ENCODE measurements at places on chromosomes 7 and 10.

DNA sequence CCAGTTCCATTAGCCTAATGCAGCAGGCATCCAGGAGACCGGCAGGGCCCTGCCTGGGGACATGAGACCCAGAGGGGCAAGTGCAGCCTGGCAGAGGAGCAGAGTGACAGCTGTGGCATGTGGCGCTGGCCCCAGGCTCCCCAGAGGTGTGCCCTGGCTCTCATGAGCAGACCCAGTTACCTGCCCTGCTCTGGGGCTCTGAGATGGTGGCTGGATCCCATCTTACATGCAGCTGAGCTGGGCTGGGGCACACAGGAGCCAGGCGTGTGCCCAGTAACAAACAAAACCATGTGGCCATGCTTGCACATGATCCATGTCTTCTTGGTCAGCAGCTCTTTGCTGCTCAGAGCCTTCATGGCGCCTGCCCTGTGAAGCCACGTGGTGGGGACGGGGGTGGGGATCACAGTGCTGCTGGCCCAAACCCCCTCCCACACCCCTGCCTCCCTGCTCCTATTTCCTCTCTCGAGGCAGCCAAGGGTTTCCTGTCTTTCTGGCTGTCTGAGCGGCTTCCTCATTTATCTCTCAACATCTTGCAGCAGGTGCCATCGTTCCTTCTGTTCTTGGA is 40.3 kb upstream of the GTF2I start:
- no peak for DNase-seq

GRCh38 chr7:18064242-18064838 is 36.7 kb upstream of the PRPS1L1 start:
- DNase-seq, result no peak

DNA sequence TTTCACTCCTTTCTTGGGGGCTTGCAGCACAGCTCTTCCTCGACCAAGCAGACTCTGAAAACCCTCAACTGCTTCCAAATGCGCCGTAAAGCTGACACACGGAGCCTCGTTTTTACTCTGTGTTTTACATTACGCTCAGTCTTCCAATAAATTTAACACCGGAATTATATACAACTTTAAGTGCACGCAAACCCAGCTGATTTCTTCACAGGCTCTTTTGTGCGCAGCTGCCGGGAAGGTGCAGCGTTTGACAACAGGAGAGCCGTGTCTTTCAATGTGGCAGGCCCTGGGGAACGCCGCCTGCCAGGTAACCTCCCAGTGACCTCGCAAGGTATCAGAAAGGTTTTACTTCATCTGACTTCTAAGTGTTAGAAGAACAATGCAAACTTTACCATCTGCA is 35.0 kb downstream of the GFRA1 start:
- no peak for DNase-seq

DNA sequence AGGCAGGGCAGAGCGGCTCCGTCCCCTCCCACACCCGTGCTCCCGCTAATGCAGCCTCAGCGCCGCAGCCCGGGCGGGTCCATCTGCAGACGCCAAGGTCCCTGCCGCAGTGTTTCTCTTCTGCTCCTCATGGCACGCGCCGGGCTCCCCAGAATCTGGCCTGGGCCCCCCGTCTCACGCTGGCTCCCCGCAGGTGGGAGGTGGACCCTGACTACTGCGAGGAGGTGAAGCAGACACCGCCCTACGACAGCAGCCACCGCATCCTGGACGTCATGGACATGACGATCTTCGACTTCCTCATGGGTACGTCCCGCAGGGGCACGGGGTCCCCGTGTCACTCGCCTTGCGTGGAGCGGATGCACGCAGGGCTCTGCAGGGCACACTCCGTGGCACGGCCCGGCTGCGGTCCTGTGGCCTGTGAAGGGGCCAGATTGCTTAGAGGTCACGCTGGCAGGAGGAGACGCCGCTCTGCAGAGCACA is 33.5 kb upstream of the FOXL3 start:
- DNase-seq, result no peak

DNA sequence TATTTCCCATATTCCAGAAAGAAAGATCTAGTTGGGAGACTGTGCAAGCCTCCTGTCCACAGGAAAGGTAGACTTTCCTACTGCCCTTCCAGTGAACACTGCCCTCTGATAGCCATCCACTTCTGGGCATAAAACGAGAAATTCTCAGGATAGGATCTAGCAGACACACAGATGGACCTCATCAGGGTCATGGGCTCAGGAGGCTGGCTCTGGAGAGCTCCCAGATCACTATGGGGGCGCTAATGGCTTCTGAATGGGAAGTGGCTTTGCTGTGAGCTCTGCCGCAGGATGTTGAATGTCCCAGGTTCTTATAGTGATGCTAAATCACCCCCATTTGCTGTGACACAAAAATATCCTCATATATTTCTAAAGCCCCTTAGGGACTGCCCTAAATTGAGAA is 77.1 kb downstream of the SVIL start:
- no peak for DNase-seq

DNA sequence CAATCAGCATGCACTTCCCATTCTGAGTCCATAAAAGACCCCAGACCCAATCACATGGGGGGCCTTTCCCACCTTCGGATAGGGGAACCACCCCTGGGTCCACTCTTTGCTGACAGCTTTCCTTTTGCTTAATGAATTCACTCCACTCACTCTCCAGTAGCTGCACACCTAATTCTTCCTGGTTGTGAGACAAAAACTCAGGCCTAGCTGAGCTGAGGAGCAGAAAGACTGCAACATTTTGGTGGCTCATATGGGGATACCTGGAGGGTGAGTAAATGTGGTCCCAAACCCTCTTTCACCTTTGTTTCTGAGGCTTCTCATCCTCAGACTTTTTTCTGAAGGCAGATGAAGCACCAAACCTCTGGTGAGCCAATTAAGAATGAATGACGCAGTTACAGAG is 138.1 kb downstream of the WDR11 start:
- no peak for DNase-seq

- no peak for DNase-seq
Observed at GRCh38 chr10:71782917-71783490, 9.7 kb upstream of the VSIR start.

- no peak for DNase-seq
Observed at GRCh38 chr10:122630526-122630925, 69.1 kb downstream of the C10orf120 start.

- no peak for DNase-seq
Observed at GRCh38 chr10:82674036-82674435, 799.0 kb downstream of the NRG3 start.

- DNase-seq, result no peak
Observed at GRCh38 chr7:28083164-28083997, 97.2 kb downstream of the JAZF1 start.

GRCh38 chr10:48406204-48406603 is 99.7 kb downstream of the MAPK8 start:
- DNase-seq, result no peak

DNA sequence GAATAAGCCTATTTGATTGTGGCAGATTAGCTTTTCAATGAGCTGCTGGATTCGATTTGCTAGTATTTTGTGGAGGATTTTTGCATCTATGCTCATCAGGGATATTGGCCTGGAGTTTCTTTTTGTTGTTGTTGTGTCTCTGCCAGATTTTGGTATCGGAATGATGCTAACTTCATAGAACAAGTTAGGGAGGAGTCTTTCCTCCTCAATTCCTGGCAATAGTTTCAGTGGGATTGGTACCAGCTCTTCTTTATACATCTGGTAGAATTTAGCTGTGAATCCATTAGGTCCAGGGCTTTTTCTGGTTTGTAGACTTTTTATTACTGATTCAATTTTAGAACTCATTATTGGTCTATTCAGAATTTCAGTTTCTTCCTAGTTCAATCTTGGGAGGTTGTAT is 43.4 kb upstream of the KLF14 start:
- no peak for DNase-seq

GRCh38 chr7:76356823-76357222 is 2.0 kb downstream of the YWHAG start:
- no peak for DNase-seq

GRCh38 chr7:153509768-153510167 is 542.4 kb upstream of the DPP6 start:
- no peak for DNase-seq

DNA sequence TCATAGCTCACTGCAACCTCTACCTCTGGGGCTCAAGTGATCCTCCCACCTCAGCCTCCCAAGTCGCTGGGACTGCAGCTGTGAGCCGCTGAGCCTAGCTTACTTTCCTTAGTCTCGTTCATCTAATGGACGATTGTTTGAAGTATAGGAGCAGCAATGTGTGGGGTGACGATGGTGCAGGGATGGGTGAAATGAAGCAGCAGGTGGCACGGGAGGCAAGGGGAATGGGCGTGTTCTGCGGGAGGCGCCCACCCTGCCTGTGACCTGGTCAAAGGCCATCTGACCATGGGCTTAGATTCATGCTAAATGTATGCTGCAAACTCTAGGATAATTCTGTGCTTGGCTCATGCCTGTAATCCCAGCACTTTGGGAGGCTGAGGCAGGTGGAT is 210.7 kb downstream of the MAD1L1 start:
- no peak for DNase-seq

DNA sequence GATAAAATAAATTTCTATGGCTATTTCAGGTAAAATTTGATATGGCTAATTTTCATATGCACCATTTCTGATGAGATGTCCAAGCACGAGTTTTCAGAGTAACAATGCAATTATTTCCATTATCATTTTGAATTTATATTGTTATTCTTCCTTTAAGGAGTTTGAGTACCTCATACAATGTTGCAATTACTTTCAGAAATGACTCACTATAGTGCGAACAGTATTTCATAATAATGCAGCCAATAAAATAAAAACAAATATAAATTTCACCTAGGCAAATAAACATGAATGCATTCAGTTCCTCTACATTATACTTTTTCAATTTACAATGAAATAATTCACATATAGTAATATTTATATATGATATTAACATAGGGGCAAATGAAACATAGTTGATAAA is 78.8 kb upstream of the LRRN3 start:
- DNase-seq, result no peak

GRCh38 chr7:141609576-141609975 is 58.4 kb downstream of the AGK start:
- no peak for DNase-seq

GRCh38 chr7:11726794-11727155 is 105.2 kb downstream of the THSD7A start:
- DNase-seq, result no peak

DNA sequence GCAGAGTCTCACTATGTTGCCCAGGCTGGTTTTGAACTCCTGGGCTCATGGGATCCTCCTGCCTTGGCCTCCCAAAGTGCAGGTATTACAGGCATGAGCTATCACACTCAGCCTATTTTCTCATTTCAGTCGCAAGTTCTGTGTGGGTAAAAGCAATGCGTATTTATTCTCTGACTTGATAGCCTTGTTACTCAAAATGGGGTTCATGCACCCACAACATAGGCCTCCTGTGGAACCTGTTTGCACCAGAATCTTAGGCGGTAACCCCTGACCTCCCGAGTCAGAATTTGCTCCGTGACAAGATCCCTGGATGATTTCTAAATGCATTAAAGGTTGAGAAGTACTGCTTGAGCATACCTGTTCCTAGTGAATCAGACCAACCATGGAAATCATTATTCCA is 7.3 kb downstream of the IL2RA start:
- DNase-seq, result no peak

- no peak for DNase-seq
Observed at GRCh38 chr10:96998329-96998888, 166.3 kb downstream of the LCOR start.

- no peak for DNase-seq
Observed at GRCh38 chr7:25853314-25853713, 298.7 kb upstream of the NFE2L3 start.
